WTC11 (cell line): ENCODE measurements at places on chromosomes 1 and 21.

- peak; percentile 53 for DNase-seq
These were observed 1.4 kb upstream of the SKI start for GRCh38 chr1:2226525-2227345.

DNA sequence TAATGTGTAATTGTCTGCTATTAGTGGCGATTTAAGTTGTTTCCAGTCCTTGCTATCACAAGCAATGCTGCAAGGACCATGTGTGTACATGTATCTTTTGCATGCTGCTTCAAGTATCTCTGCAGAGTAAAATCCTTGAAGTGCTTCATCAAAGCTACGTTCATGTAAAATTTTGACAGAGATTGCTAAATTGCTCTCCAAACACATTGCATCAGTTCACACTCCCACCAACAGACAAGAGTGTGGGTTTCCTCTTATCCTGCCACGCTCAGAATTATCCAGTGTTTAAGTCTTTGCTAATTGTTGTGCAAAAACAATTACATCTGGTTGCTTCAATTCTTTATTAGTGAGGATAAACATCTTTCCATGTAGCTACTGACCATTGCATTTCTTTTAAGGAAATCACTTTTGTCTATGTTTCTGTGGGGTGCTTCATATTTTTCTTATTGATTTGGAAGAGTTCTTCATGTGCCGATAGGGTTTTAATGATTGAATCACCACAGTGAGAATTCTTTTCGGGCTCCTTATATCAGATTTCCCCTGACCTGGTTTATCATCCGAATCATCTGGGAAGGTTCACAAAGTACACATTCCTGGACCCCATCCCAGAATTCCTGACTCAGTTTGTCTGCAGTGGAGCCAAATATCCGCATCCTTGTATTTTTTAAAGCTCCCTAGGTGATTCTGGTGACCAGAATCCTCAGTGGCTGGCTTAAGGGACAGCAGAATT, 56.3 kb upstream of the GALNT2 start:
- no peak for DNase-seq

- no peak for DNase-seq
These were observed 230.3 kb upstream of the USP24 start for GRCh38 chr1:55445416-55445815.

GRCh38 chr21:39452970-39453342, 1.2 kb downstream of the SH3BGR start:
- no peak for DNase-seq

GRCh38 chr1:212486619-212486975, 53.9 kb downstream of the NENF start:
- DNase-seq: no peak

- no peak for DNase-seq
These were observed 55.9 kb downstream of the CAMSAP2 start for GRCh38 chr1:200794506-200795065.

GRCh38 chr21:35204850-35205541, 155.9 kb upstream of the RUNX1 start:
- no peak for DNase-seq

- DNase-seq: no peak
These were observed 46.9 kb upstream of the PLXNA2 start for GRCh38 chr1:208291129-208291528.

DNA sequence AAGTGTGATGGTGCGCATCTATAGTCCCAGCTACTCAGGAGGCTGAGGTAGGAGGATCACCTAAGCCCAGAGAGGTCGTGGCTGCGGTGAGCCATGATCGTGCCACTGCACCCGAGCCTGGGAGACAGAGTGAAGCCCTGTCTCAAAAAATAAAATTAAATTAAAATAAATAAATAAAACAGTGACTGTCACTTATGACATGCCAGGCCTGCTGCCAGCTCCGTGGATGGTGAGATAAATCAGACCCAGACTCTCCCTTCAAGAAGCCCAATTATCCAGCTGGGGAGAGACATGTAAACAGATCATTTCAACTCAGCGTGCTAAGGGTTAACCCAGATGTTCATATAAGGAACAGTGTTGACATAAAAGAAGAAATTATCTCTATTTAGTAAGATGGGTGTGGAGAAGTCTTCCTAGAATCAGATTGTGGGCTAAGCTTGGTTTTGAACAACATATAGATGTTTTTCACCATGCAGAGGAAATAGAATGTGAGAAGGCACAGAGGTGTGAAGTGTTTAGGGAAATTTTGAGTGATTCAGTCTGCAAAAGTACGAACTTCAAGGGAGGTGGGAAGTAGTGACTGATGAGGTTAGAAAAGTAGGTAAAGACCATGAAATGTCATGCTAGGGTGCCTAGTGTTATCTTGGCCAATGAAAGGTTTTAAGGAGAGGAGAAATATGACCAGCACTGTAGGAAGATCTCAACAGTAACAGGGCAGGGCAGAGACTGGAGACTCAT, 18.3 kb downstream of the YARS1 start:
- no peak for DNase-seq

DNA sequence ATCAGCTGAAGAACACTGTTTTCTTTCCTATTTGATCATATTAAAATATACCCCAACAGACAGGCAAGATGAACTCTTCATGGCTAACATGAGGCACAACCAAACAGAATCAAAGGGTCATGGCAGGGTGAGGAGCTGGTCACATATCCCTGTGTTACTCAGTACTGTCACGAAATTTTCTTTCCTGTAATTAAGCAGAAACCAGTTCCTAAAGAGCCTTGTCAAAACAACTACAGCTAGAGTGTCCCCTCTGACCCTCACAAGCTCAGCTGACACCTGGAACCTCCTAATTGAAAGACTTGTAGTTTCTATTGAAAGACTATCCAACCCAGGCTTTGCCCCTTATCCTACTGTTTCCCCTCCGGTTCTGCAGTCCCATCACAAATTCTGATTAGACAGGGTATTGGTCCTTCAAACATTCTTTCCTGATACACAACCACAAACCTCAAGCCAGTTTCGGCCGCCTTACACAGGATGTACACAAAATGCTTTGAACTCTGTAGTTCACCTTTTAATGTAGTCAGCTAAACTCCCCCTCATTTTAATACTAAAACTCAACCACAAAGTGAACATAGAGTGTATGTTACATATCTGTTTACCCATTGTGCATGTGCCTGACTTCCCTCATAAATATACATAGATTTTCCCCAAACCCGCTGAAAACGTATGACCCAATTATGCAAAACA, 651.9 kb downstream of the MRPL39 start:
- DNase-seq: no peak
